ENCODE measurements at places on chromosomes 5 and 9.

DNA sequence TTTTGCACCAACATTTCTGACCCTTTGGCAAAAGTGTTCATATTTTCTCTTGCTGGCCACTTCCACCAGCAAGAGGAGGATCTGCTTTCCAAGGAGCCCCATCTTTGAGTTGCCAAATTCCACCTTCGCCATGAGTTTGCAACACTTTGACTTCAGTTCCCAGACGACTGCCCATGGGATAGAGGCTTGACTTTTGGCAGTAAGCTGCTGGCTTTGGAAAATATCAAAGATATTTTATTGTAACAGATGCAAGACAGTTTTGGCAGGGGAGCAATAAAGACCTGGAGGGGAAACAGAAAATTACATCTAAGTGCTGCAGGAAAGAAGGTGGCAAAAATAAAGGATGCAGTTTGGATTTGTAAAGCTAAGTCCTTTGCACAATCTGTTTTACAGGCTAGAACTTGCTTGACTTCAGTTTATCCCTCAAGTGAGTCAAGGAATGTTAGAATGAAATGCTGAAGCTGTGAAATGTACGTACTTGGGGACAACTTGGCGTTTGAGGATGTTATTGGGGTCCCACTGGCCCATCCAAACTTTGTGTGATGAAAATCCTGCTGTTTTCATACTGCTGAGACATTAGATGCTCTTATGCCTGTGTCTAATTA is 232.9 kb downstream of the GOLPH3 start:
- no peak for DNase-seq

- DNase-seq: no peak
These were observed 20.8 kb downstream of the MEGF10 start for GRCh38 chr5:127311349-127311748.

- no peak for DNase-seq
These were observed 220.9 kb upstream of the TRPC7 start for GRCh38 chr5:136586196-136586595.

DNA sequence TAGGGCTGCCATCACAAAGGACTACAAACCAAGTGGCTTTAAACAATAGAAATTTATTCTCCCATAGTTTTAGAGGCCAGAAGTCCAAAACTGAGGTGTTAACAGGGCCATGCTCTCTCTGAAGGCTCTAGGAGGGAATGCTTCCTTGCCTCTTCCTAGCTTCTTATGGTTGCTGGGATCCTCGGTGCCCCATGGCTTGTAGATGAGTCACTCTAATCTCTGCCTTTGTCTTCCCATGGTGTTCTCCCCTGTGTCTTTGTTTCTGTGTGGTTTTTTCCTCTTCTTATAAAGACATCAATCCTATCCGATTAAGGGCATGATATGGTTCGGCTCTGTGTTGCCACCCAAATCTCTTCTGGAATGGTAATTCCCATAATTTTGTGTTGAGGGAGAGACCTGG is 178.8 kb upstream of the NREP start:
- no peak for DNase-seq

DNA sequence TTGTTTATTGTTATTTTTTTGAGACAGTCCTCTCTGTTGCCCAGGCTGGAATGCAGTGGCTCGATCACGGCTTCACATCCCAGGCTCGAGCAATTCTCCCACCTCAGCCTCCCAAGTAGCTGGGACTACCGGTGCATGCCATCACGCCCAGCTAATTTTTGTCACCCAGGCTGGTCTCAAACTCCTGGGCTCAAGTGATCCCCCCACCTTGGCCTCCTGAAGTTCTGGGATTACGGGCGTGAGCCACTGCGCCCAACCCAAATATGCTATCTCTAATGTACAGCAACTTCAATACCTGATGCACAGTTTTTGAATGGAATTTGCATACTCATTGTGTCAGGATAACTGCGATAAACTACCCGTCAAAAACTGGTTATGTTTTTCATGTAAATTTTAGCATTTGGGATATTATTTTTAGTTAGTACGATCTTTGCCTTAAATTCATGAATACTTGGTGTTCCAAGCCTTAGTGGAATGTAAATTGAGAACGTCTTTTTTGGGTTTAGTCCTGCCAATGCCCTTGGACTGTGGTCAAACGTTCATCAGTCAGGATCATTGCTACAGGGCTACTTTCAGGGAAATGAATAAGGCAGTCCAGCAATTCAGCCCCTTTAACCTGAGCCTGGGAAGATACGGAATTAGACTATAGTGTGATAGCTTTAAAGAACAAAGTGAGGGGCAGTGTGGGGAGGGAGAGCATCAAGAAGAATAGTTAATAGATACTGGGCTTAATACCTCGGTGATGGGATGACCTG is 4.4 kb downstream of the UGCG start:
- no peak for DNase-seq

GRCh38 chr9:100064872-100065581 is 33.8 kb downstream of the ERP44 start:
- DNase-seq: no peak

DNA sequence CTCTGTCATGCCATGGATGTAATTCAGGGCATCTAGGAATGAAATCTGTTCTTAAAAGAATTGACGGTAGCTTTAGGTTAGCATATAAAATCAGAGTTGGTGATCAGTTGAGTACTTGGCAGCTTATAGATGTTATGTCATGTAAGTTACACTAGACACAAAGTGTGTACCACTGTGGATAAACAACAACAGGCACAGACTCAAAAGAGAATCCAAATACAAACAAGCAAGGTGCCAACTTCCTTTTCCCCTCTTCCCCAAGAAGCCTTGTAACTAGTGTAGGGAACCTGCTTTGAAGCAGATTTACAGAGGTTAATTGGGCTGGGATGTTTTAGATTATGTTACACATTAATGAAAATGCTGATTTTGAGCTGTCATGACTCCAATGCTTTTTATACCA is 167.2 kb downstream of the PBX3 start:
- no peak for DNase-seq

DNA sequence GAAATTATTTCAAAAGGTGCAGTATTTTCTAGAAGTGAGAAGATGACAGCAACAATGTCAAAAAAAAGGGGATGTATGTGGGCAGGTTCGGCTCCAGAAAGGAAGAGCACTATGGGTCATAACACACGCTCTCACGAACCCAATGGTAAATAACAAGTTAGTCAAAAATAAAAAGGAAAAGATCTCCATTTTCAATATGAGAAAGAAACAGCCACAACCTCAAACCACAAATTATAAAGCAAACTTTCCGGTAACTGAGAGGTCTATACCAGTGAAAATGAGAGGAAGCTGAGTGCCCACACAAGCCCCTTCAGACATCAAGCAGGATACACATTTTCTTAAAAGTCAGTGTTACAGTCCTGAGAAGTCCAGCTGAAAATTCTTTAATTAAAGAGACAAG is 398.5 kb upstream of the RPS23 start:
- DNase-seq: no peak

DNA sequence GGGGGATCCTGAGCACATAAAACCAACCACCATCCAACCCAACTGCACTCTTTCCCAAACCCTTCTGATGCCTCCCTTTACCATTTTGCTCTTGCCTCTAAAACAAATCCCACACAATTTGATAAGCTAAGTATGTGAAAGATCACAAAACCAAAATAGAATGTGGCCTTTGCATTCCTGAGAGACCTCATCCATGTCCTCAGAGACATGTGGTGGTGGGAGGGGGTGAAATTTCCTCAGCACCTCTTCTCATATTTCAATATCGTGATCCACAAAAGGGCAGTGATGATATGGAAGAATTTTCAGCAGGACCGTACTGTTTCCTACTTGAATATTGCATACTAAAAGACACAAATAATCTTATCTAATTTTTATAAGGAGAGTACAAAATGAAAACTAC is 423.3 kb downstream of the TLE1 start:
- no peak for DNase-seq

DNA sequence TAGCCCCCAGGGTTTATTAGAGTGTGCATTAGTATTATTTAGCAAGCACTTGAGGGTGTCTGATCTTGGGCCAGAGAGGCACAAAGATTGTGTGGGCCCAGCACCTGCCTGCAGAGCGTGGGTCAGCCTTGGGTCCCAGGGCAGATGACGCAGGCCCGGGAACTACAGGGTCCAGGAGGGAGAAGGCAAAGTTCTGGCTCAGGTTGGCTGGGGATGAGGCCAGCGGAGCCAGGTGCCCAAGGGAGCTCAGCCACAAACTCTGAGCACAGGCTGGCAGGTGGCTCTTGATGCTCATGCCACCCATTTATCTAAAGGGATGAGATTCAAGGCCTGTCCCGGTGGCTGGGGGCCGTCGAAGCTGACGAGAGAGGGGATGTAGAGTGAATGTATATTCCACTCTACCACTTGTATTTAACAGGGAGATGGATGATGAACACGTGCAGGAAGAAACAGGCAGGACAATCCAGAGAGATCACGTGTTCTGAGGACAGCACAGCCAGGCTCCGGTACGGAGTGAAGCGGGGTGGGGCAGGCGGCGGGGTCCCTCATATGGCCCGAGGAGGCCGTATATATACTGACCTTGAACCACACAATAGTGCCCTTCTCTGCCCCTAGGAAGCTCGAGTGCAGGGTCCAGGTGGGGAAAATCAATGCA is 818 bp upstream of the OBP2A start:
- no peak for DNase-seq

DNA sequence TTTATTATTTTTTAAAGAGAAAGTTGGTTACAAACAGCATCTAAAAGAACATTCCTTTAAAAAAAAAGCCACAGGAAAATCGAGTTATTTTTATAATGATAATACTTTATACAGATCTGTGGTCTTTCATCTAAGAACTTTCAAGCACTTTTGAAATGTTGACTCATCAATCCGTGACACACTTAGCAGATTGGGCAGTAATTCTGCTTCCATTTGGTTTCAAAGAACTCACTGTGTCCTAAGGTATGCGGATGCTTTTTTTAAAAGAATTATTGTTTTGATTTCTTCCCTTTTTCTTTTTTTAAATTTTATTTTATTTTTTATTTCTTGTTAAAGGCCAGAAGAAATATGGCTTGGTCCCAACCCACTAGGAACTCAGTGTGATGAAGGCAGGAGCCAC is 147.8 kb downstream of the AOPEP start:
- no peak for DNase-seq

DNA sequence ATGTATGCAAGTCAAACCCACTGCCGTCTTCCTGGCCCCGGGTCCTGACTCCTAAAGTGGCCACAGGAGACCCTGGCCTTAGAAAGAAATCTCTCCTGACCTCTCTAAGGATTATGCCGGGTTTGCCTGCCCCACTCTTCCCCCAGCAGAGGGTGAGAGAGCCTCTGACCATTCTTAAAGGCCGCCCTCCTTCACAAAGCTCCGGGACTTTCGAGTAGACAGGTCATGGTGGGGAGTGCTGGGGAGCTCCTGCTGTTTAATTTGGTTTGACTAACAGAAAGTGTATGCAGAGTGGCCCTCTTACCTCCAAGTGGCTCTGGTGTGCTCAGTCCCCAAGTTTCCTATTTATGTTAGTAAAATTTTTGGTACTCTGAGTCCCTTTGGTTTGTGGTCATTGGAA is 111.8 kb downstream of the LRRC70 start:
- DNase-seq: no peak

GRCh38 chr5:151063142-151063989 is 17.5 kb downstream of the TNIP1 start:
- DNase-seq: no peak

DNA sequence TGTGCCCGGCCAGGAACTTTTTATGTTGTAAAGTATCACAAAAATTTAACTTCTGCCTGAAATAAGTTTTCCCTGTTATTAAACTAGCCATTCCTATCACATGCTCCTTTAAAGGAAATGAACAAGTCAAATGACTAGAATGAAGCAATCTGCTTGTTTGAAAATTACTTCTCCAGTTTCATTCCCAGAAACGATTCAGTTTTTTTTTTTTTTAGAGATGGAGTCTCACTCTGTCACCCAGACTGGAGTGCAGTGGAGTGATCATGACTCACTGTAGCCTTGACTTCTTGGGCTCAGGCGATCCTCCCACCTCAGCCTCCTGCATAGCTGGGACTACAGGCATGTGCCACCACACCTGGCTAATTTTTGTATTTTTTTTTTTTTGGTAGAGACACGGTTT is 13.3 kb upstream of the GNG10 start:
- no peak for DNase-seq

DNA sequence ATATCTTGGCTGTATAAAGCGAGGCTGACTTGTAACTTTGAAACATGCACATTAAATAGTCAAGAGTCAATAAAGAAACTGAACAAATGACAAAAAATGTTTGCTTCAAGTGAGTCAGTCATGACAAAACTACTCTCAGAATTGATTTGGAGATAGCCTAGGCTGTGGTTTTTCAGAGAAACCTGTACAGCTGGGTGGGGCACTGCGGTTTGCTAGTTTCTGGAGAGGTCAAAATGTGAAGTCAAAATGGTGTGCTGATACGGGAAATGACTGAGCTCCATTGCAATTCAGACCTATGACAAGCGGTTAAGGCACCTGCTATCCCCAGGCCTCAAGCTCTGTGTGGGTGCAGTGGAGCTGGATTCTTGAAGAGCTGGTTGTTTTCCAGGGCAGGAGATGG is 10.3 kb upstream of the CD180 start:
- DNase-seq: no peak

- DNase-seq: no peak
These were observed 5.7 kb downstream of the NIPBL start for GRCh38 chr5:36882250-36882649.

Measured in NCI-H1436 (cell line).